T1000 (cell line): ENCODE measurements at places on chromosomes 7 and 10.

- DNase-seq = no peak
Observed at GRCh38 chr10:110005719-110006118, 2.1 kb upstream of the ADD3 start.

DNA sequence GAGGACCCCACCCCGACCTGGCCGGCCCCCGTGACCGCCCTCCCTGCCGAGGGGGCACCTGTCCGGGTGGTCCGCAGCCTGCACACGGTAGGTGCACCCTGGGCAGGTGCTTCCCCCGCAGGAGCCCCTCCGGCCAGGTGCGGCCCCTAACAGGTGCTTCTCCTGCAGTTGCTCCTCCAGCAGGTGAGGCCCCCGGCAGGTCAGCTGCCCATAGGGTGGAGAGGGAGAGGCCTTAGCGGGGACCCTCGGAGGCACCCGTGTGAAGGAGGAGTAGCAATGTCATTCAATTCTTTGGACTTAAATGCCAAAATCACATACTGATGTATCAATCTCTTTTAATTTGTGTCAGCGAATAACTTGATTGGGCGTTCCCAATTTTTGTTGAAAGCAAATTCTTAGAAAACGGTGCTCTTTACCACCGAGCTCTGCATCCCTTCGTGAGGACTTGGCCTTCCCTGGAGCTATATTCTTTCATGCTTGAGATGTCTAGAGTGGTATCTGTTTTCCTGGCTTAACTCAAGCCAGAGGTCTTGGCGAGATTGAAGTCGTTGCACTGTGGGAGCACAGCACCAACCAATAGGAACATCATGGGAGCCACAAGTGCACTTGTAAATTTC is 738 bp upstream of the NCAPG2 start:
- no peak for DNase-seq

DNA sequence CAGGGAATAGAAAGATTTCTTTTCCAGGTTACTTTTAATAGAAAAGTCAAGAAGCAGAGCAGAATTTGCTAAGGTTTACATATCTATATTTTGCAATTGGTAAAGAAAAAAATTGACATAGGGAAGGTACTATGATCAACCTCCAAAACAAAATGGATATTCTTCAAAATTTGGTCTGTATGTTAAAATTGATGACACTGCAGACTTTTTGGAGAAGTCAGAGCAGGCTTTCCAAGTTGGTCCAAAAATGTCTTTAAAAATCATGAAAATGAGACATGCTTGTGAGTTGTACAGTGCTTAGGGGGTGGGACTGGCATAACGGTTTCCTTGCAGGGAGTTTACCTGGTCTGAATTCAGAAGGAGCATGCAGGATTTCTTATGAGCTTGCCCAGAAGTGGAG is 77.0 kb downstream of the TFPI2 start:
- no peak for DNase-seq

DNA sequence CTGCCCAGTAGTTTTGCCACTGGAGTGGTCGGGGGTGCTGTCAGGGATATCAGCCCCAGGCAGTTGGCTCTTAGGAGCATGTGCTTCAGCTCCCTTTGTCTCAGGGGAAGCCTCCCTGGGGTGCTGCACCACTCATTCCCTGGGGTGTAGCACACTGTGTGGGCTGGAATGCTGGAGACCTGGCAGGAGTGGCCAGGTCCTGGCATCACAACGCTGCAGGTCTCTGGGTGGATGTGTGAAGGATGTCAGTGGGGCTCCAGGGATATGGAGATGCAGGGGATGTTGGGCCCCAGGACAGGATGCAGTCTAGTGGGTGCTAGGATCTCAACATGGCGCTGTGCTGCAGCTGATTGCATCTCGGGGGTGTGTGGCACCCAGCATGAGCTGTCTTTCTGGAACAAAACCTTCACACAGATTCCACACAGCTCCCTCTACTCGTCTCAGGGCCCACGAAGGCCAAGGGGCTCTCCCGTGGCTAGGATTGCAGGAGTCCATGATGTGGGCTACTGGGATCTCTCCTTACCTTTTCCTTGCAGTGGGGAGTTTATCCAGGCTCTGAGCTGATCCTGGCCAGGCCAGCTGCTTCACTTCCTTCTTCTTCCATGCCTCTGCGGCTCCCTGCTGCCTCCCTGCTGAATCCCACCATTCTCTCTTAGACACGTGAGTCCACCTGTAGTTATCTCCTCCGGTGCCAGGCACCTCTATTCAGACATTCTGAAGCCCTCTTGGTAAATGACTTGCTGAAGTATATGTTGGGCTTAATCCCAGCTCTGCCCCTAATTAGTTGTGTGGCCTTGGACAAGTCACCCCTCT is 295.1 kb downstream of the RPS24 start:
- no peak for DNase-seq

DNA sequence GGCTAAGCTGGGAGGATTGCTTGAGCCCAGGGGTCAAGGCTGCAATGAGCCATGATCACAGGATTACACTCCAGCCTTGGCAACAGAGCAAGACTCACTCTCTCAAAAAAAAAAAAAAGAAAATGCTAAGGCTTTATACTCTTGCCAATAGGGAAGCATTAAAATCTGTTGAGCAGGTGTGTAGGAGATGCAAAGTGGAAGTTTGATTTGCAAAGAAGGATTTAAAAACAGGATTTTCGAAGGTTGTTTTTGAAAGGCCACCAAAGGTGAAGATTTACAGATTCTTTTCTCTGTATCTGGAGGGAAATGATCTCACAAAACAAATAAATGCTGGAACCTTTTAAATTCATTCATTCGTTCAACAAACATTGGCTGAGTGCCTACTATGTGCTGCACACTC is 8.6 kb upstream of the PDE1C start:
- no peak for DNase-seq

DNA sequence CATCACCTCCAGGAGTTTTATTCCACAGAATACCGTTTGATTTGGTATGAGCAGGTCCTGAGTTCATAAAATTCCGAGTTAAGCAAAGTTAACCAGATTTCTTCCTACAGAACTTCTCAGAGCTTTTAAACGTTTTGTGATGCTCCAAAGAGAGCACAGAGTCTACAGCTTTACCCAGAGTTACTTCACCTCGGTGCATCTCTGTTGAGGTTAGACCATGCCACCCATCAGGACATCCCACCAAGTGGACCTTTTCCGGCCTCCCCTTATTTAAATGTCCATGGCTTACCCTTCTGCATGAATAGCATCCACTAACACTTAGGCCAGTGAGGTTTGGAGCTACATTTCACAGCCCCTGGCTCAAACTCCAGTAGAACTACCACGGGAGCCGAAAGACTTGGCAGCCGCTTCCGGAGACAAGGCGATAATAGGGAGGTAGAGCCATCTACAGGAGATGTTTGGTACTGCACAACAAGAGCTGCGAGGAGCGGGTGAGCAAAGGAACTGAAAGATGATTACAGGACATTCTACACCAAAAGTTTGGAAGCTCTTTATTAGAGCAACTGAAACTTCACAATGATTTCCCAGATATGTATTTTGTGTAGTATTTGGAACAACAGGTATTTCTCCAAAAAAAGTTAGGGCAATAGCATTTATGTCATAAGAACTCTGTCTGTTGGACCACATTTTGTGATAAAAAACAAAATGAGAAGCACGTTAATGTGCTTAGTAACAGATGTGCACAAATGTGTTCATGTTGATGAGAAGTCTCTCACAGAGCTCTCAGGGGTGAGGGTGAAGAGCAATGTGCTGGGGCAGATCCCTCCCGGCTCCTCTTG is 174.7 kb downstream of the HERPUD2 start:
- peak; percentile 39 for DNase-seq

- no peak for DNase-seq
Observed at GRCh38 chr7:45033261-45033930, 33.4 kb downstream of the CCM2 start.

GRCh38 chr10:96889415-96890171 is 57.5 kb downstream of the LCOR start:
- no peak for DNase-seq

DNA sequence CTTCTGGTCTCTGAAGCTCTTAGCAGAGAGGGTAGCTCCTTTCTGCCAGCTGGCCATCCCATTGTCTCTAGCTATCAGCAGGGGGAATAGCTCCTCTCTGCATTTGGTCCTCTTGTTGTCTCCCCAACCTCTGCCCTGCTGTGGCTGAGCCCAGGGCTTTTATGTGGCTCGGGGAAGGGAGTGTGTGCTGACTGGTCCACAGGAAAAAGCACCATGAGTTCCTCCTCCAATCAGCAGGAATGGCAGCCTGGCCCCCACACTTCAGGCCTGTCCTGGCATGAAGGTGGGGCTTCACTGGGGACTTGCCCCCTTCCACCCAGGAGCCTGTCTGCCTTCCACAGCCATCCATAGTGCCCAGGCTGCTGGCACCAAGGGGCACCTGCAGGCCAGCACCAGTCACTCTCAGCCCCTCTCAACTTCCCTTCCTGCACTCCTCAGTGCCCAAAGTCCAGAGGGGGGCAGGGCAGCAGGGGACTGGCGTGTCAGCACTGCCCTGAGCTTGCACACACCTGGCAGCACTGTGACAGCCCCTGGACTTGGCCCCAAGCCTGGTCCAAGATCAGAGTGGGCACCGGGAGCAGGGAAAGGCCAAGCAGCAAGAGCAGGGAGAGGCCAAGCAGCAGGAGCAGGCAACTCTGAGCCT is 36.2 kb downstream of the NOLC1 start:
- DNase-seq = no peak

DNA sequence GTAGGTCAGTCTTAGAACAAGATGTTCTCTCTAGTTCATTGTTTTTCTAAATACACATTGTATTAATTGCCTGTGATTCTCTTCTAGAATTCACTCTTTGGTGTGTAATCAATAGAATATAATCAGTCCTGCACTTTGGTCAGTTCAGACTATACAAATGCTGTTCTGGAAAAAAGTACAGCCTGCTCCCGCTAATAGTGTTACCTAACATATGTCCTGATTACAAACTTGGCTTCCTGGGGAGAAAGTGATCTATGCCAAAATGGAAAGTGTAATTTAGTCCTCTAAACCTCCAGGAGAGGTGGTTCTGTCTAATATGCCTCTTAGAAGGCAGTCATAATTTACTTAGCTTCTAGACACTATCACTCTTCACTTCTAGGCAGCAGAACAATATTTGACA is 215.5 kb downstream of the SEMA3D start:
- no peak for DNase-seq

DNA sequence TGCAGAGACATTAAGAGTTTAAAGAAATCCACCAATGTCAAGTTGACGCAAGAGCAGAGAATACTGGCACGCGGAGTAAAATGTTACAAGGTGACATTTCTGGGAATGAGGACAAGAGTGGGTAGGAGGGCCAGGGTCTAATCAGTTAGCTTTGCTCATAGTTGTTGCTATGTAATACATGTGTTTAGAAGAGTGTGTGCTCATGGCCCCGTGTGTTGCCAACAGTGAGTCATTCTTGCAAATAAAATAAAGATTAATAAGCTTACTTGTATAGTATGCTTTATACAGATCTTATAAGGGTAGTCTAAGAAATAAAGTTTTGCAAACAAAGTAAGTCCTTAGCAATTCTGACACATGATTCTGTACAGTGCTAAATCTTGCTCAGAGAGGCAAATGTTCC is 64.5 kb downstream of the DNMBP start:
- DNase-seq = no peak

DNA sequence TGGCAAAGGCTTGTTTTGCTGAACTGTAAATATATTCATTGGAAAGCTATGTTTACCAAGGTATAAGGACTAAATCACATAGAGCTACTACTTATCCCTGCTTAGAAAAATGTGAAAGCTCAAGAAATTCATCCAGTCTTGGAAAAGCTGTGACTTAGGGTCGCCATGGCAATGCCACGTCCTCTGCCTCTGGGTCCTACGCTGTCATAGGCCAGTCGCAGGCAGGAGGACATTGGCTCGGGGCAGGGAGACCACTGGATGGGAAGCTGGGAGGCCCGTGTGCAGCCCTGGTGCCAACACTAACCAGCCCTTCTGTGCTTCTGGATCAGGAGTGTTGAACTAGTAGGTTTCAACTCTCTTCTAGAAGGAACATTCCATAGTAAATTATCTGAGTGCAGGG is 67.3 kb upstream of the PDZD8 start:
- peak; percentile 60 for DNase-seq

- no peak for DNase-seq
Observed at GRCh38 chr10:16674147-16674703, 143.0 kb downstream of the RSU1 start.

DNA sequence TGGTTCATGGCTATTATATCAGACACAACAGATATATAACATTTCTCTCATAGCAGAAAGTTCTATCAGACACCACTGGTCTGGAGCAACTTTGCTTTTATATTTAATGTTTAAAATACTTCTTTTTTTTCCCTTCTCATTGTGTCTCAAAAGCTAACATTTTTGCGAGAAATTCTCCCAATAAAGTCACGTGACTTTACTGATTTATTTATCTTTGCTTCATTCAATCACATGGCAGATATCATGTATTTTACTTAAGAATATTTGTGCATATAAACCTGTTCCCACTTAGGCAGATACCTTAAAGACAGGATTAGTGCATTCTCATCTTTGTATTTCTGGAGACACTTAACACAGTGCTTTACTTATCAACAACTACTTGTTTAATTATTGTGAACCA is 1093.1 kb upstream of the LRRN3 start:
- no peak for DNase-seq

DNA sequence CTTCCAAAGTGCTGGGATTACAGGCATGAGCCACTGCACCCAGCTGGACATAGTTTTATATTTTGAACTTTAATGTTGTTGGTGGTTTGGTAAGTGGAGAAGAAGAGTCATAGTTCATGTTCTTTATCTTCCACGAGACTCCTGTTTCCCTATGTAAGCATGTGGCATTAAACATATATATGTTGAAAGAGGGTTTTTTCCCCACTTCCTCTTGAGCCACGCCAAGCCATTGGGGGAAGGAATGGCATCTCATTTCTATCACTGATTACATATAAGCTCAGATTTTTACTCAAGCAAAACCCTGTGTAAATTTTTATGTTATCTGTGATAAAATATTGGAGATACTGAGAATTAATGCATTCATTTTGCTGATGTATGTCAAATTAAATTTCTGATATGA is 300.4 kb downstream of the PHF14 start:
- no peak for DNase-seq

GRCh38 chr7:131456338-131456737 is 100.1 kb downstream of the PODXL start:
- no peak for DNase-seq

GRCh38 chr10:127085957-127086356 is 110.4 kb downstream of the INSYN2A start:
- DNase-seq = no peak

GRCh38 chr10:62323751-62324150 is 50.4 kb upstream of the ZNF365 start:
- no peak for DNase-seq

DNA sequence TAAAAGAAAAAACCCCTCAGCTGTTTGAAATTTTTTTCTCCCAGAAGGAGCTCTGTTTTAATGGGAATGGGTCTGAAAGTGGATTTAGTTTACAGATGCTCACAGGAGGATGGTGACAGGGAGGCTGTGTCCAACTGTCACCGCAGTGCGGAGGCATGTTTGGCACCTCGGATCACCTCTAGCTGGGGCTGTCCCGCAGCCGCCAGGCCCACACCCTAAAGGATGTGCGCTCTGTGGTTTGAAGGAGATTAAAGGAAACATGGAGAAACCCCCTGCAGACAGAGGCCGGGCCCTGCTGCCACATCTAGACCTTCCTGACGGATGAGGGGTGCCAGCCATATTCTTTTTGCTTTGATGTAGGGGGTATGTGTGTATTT is 160.6 kb downstream of the DNAJB6 start:
- no peak for DNase-seq
